EH (cell line): ENCODE measurements at places on chromosomes 5 and 9.

DNA sequence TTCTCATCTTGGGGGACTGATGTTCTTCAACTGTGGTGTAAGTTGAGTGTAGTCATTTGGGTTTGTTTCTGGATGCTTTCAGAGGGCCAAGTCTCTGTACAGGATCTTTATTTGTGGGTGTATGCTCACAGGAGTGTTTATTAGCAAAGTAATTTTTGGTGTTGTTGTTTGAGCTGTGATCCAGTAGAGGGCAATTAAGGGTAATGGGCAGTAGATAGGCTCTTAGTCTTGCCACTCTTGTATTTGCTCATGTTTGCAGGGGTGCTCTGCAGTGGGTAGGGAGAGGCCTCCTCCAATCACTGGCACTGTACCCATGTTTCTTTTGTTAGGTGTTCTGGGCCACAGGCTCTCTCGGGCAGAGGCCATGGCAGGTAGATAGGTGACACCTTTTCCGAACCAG lies 45.9 kb upstream of the ITGA2 start:
- no peak for DNase-seq

DNA sequence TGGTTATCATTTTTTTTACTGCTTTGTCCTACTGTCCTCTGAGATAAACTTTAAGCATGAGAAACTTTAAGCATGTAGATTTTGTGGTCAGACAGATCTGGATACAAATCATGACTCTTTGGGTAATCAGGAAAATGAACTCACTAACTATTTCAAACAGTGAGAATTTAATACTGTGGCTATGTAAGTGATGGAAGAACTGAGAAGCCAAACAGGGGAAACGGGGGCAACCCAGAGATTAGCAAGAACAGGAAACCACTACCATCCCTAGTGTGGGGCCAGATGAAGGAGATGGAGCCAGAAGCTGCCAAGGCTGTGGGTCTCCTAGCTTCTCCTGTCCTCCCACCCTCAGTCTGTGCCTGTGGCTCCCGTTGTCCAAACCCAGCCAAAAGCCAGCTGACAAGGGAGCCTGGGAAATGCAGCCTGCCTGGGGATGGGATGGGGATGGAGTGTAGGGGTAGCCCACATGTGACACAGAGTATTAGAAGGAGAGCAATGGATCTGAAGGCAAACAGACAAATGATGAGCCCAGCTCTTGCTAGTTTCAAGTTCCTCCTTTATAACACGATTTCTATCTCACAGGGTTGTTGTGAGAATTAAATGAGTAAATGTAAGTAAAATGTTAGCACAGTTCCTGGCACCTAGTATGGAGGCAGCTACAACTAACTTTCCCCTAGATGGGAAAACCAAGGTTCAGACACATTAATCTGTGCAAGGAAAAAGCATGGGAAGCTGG lies 27.7 kb upstream of the CDC23 start:
- no peak for DNase-seq

- DNase-seq, result peak; percentile 1
Observed at GRCh38 chr9:81317939-81318338, 371.4 kb downstream of the TLE1 start.

GRCh38 chr5:134878403-134878802 lies 4.2 kb downstream of the TXNDC15 start:
- no peak for DNase-seq

GRCh38 chr9:33354651-33355211 lies 47.6 kb downstream of the AQP7 start:
- DNase-seq, result peak; percentile 8

DNA sequence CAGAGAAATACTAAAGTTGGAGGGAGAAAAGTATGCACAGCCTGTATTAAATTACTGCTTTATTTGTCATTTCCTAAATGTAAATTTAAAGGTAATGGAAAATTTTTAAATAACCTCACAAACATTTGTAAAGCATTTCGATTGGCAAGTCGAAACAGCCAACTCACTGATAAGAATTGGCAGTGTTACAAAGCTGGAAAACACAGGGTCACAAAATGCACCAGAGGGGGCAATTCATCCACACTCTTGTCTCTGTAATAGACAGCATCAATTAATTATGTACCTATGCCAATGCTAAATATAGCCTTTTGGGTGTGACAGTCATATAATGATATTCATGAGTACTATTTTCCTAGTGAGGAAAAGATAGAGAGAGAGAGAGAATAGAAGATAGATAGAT lies 140.6 kb upstream of the PRLR start:
- DNase-seq, result no peak

GRCh38 chr9:97980479-97980803 lies 2.7 kb upstream of the ANP32B start:
- DNase-seq, result no peak

DNA sequence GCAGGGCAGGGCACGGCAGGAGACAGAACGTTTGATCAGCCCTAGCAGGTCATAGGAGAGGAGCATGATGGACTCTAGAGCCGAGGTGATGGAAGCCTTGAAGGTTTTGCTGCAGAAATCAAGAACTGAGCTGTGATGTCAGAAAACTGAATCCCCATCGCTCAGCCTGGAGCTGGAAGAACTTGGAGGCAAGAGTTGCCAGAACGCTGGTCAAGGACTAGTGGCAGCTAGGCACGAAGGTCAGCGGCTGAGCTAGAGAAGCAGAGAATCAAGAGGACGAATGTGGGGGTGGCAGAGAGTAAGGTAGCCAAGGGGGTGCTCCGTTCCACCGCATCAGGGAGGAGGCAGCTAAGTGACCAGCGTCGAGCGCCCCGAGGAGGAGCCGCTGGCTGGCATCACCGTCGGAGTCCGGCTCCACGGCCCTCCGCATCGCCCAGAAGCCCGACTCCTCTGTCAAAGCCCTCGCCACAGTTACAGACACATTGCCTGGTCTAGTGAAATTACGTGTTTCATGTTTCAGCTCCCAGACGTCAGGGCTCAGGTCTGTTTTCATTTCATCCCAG lies 1.2 kb upstream of the GALNT10 start:
- no peak for DNase-seq

- peak; percentile 69 for DNase-seq
Observed at GRCh38 chr5:134224888-134225779, 739 bp downstream of the PPP2CA start.

GRCh38 chr9:112034216-112034611 lies 137.6 kb downstream of the UGCG start:
- DNase-seq, result peak; percentile 70

GRCh38 chr9:33165263-33166151 lies 1.6 kb downstream of the B4GALT1 start:
- DNase-seq, result peak; percentile 97

GRCh38 chr9:72353455-72354116 lies 11.4 kb downstream of the ZFAND5 start:
- DNase-seq, result no peak

DNA sequence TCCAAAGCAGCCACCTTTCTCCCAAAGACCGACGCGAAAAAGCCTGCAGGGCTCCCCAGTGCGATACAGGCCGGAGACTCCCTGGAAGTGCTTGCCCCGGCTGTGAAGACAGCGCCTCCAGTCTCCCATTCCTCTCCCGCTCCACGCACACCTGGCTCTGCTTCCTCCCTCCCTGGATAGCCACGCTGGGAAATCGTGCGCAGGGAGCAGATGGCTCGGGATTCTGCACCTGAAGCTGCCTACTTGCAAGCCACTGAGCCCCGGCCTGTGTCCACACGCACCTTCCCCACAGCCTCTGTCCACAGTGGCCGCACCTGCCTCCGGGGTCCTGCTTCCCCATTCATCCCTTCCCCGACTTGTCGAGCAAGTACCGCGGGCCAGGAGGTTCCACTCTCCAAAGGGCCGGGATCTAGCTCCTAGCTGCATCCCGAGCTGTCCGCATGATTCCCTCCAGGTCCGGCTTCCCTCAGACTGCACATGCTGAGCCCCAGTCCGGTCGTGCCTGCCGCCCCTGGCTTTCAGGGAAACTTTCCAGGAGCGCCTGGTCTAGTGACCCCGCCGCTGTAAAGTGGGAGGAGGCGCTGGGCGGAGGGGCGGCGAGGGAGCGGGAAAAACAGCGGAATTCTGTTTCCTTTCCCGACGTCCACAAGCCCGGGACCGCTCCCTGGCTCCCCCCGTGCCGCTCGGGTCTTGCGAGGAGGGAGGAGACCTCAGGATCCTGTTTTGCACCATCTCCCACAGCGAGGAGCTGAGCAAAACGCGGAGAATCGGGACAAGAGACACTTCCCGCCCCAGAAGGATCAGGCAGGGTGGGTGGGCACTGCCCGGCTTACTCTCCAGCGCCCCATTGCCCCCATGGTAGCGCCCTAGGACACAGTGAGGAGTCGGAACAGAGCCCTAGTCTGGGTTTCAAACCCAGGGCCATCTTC lies 2.0 kb downstream of the SEMA6A start:
- DNase-seq, result no peak

DNA sequence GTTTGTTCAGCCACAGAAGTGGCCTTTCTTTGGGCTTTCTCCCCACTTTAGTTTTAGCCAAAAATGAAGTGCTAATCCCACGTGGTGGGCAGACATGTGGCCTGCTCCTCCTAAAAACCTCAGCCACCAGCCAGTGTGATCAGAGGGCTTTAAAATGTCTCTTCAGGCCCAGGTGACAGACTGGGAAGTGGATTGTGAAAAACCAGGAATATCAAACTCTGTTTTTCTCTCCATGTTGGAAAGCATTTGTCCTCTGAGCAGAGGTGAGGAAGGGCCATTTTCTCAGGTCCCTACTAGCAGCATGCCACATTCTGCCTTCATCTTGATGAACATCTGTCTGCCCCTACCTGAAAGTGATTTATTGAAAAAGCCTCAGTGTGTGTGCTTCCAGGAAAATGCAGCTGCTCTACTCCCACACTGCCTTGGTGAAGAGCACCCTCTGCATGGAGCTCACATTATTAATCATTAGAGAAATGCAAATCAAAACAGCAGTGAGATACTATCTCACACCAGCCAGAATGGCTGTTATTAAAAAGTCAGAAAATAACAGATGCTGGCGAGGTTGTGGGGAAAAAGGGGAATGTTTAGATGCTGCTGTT lies 181.2 kb upstream of the DMAC1 start:
- DNase-seq, result no peak

GRCh38 chr5:44002381-44002901 lies 386.8 kb downstream of the FGF10 start:
- DNase-seq, result no peak

- no peak for DNase-seq
Observed at GRCh38 chr5:139268364-139269202, 25.0 kb upstream of the MATR3 start.

GRCh38 chr9:25412646-25413045 lies 265.6 kb downstream of the TUSC1 start:
- DNase-seq, result no peak

DNA sequence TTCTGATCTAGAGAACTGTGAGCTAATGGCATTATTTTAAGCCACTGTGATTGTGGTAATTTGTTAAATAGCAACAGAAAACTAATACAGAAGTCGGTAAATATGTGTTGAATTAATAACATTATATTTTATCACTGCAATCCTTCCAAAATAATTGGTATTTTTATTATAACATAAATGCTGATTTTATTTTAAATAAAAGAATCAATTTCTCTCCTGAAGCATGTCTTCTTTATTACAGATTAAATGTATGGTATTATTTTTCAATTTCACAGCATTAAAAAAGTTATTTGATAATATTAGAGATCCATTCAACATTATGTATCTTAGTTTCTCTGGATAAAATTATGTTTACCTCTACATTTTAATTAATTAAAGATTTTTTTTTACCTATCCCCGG lies 165.5 kb upstream of the EDIL3 start:
- no peak for DNase-seq

DNA sequence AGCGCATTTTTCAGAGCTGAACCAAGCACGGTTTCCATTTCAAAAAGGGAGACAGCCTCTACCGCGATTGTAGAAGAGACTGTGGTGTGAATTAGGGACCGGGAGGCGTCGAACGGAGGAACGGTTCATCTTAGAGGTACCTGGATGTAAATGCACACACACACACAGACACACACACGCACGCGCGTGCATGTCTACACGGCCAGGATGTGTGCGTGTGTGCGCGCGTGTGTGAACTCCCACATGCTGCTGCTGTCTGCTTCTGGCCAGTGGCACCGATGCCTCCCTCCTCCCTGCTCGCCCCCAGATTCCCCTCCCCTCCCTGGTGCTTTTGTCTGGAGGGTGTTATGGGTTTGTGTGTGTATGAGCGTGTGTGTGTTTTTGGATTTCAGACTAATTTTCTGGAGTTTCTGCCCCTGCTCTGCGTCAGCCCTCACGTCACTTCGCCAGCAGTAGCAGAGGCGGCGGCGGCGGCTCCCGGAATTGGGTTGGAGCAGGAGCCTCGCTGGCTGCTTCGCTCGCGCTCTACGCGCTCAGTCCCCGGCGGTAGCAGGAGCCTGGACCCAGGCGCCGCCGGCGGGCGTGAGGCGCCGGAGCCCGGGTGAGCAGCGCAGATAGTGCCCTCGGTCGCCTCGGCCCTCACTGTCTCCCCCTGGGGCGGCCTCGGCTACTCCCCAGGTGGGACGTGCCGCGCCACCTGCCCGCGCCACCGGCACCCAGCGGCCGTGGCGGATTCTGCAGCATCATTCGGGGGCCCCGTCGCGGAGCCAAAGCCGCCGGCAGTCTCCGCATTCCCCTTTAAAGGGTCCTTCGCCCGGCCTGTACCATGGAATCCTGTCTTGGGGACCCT lies at the start of gene NTRK2:
Gene NTRK2, plus strand, starts transcription at position 442 of the 850 bp plus-strand sequence. CDS start 1,020 bp downstream, outside the sequence.
- peak; percentile 47 for DNase-seq
